Natural killer cell treated with Interleukin-12 subunit alpha and Interleukin-12 subunit beta and Interleukin-15 and Interleukin-18, amount 100 ng/mL, for 72 hours (primary cell): ENCODE measurements at places on chromosomes 12 and 14.

GRCh38 chr14:35340616-35341453, 48.7 kb downstream of the PSMA6 start:
- DNase-seq, result no peak

DNA sequence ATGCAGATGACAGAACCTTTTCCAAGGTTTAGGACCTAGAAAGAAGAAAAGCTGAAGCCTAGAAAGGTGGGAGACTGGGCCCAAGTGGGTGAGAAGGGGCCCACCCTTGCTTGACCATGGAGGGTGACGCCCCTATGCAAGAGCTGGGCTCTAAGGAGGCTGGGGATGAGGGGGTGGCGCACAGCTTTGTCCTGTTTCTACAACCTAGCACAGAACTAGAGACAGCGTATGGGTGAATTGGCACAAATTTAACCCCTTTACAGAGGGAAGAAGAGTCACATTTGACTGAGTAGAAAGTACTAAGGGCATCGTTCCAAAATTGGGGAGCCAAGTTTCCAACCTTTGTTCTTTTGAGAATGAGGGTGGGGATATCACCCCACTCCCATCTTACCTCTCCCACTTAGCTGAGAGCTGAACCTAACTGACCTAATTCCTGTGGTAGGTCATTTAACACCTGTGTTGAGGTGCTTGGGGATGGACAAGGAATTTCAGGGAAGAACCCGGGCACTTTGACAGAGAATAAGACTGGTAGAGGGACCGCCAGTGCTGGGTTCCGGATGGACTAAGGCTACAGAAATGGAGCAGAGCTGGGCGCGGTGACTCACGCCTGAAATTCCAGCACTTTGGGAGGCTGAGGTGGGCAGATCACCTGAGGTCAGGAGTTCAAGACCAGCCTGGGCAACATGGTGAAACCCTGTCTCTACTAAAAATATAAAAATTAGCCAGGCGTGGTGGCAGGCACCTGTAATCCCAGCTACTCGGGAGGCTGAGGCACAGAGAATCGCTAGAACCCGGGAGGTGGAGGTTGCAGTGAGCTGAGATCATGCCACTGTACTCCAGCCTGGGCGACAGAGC, 5.2 kb downstream of the NFKBIA start:
- DNase-seq, result no peak

DNA sequence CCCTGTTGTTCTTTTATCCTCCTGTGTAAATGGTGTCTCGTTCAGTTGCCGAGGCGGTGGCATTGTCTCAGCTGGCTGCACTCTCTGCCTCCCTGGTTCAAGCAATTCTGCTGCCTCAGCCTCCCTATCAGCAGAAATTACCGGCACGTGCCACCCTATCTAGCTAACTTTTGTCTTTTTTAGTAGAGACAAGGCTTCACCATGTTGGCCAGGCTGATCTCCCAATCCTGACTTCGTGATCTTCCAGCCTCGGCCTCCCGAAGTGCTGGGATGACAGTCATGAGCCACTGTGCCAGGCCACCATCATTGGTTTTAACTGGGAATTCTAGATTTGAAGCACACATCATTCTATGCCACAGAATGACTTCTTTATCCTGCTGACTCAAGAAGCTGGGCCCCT, 175.3 kb upstream of the ALG10B start:
- DNase-seq, result no peak

DNA sequence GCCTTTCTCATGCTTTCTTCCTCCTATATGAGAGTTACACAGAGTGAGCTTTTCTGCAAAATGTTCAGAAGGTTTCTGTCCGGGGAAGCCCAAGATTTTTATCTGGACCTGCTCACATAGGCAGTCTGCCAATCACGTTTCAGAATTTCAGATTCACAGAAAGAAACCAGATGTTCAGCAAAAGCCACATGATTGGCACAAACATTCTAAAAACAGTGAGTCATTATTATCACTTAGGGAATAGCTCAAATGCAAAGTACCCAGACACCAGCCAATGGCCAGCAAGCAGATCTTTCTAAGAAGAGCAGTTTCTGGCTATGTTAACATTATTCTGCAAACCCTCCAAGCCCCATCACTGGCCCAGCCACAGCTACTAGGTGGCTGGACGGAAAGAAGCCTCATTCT, 1558.5 kb upstream of the TMEM132C start:
- no peak for DNase-seq

DNA sequence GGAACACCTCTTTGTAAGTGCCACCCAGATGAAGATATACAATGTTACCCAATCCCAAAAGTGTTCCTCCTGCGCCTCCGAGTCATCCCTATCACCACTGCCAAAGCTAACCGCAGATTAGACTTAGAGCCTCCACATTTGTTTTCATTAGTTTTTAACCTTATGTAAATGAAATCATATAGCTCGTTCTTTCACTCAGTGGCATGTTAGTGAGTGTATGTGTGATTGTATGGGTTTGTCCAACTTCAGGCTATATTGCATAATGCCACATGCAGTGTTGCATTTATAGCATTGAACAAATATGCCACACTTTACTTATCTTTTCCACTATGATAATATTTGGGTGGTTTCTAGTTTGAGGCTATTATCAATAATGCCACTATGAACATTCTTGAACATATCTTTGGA, 18.0 kb downstream of the MAP1LC3B2 start:
- DNase-seq, result peak; percentile 8

DNA sequence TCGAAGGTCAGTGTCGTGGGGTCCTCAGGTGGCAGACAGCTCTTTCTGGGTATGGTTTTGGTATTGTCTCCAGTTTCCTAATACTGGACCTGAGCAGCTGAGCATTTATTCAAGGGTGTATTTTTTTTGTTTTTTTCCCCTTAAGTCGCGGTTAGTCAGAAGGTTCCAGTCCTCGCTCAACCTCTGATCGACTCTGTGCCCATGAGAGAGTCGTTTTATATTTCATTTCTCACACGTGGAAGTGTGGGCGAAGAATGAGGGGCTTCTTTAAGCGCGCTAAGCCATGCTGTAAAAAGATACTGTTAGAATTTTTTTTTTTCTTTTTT, 499 bp downstream of the MIPOL1 start:
- DNase-seq, result no peak

DNA sequence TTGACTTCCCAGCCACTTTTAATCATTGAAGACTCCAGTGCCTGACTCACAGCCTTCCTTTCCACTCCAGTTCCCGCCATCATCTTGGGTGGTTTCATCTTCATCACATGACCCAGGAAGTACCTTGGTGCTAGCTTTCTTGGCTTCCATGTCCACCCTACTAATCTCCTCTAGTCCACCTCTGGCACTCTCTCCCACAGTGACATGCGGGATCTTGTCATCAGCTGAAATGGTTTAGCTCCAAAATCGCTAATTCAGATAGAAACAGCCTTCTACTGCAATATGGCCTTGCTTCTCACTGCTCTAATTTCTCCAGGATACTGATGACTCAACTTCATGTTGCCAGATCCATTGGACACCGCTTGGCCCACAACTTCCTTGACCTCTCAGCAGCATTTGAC, 24.5 kb downstream of the WDR20 start:
- no peak for DNase-seq

DNA sequence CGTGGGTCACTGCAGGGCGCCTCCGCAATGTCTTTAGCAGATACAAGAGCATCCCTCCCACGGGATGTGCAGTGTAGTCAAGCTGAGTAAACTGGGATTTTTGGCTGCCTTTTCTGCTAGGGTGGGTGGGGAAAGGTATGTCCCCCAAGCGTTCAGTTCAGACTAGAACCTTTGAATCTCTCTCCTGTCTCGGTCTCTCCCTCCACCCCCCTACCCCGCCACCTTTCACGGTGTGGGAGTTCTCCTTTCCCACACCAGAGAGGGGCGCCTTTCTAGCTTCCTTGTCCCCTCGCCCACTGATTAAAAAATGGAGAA, 525 bp upstream of the FAR2 start:
- no peak for DNase-seq

DNA sequence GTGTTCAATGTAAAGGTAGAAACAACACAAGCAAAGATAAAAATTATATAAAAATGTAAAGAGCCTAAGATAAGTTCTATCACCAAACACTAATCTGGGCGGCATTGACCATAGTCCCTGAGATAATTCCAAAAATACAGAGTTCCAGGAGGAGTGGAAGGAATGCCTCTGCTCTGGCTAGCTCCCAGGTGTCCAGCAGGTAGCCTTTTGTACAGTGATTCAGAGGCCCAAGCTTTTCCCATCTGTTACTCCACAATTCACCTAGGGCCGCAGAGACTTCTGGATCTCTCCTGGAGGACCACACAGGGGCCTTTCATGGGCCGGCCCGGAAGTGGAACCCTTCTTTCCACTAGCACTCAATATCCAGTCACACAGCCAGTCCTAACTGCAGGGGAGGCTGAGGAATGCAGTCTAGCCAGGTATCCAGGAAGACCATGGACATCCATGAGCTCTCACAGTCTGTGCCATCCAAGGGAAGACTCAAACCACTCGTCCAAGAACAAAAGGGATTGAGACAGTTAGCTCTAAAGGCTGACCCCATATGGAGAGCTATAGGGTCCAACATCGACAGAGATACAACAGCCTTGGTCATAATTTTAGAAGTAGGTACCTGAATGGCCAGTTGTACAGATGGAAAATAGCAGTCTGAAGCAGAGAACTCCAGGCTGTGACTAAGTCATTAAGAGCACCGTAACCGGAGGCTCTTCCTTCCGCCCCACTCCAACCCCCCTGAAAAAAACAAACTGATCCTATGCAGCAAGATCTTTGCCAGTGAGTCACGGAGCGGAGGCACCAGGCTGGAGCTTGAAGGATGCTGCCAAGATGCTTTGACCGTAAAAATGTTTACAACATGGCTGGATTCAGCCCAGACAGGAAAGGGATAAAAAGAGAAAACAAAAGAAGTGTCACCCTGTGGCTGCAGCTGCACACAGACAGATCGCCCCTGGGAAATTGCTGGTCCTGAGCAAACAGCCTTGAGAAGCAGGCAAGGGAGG, 204.8 kb downstream of the NUAK1 start:
- DNase-seq, result no peak

DNA sequence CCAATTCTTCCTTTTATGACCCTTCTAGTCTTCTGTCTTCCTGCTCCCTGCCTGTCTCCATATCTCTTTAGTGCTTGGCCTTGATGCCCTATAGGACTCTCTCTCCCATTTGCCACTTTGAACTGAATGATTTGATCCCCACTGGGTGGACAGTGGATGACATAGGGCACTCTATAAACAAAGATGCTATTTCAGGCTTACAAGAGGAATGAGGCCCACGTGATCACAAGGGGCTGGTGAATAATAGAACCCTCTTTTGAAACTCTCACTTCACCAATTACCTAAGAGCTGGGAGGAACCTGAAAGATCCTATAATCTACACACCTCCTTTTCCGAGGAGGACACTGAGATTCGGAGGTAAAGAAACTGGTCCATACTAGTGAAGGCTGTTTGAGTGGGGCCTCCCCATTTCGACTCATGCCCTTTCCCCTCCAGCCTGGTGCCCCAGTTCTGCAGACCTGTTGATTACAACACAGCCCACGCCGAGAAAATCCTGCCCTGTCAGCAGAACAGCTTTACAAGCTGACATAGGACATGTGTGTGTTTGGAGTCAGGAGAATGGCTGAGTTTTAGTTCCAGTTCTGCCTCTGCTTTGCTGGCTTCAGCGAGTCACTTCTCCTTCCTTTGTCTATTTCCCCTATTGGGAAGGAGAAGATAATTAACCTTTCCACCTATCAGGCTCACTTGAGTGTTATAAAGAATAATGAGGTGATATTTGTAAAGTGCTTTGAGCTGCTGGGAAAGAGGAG, 400.3 kb downstream of the ZFP36L1 start:
- DNase-seq, result no peak

GRCh38 chr12:94650143-94651056, at the start of gene TMCC3:
Gene TMCC3 (minus strand): TSS chr12:94650557. CDS start chr12:94650430, 127 bp downstream.
- no peak for DNase-seq

DNA sequence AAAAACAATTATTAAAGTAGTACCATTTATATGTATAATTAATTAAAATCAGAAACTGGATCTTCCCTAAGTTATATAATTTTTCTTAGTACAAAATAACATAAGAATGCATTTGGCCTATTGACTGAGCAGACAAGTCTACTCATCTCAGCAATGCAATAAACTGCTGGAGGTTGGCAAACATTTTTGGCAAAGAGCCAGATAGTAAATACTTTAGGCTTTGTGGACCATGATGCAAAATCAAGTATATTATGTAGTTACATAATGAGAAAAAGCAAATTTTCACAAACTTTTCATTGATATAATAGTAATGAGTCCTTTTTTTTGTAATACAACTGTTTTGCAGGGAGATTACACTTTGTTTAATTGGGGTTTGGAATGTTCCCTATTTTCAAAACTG, 30.9 kb downstream of the ERGIC2 start:
- no peak for DNase-seq

DNA sequence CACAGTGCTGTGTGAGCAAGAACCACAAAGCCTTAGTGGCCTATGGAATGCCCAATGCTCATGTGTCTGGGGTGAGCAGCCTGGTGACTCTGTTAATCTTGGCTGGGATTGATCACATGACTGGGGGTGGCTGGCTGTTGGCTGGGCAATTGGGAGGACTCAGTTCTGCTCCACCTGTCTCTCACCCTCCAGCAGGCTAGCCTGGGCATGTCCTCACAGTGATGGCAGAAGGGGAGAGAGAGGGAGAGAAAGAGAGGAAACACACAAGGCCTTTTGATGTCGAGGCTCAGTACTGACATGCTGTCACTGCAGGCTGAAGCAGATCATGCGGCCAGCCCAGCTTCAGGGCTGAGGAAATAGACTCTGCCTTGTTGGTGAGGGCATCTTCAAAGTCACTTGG, 136.8 kb downstream of the TBX5 start:
- no peak for DNase-seq
